ENCODE measurements at places on chromosomes 6 and 20. TPM values are rescaled to one million over a fixed set of nuclear protein-coding genes. Genes with fewer than 3 reads are reported as not detected.

DNA sequence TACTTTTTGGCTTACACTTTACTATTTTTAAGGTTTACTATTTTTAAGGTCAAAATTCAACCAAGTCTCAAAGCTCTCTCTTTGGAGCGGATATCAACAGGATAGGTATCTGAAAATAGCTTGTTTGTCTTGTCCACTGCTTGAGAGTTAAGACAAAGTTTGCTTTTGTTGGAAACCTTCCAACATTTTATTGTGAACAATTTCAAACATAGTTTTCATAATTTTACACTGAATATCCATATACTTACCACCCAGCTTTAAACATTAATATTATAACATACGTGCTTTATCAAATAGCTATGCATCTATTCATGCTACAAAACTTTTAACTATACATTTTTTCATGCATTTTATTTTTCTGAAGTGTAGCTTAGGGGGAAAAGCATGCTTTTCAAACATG is 109.9 kb downstream of the FYN start:
- no peak for DNase-seq

Gene NMBR
- polyA plus RNA-seq = 0.15 TPM

DNA sequence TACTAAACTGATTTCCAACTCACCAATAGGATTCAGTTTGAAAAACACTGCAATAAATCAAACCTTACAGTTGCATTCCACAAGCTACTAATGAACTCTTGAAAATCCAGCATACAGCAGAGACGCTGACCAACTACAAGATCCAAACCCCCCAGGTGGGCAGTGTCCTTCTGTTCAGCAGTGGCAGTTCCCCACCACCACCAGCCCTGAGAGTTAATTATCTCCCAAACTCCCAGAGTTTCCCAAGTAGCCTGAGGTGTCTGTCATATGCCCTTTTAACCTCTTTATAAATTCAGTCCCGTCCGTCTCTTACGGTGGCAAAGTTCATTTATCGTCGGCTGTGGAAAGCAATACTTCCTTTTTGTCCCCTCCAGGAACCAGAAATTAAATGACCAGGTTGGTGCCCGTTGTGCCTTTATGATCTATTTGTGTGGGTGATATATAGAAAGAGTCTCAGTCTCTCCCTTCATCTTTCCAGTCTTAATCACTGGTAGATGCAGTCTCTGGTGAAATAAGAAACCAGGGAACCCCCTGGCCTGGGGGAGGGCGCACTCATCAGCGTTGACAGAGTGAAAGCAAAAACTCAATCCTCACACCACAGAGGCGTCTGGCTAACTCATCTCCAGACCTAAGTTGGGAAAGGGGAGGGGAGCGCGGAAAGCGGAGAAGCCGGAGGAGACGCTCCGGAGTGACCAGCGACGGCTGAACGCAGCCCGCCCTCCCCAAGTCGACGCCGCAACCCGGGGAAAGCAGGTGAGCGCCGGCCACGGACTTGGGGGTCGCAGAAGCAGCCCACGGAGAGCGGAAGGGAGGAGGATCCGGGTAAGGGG is 717 bp downstream of the MRPL14 start:
- no peak for DNase-seq

DNA sequence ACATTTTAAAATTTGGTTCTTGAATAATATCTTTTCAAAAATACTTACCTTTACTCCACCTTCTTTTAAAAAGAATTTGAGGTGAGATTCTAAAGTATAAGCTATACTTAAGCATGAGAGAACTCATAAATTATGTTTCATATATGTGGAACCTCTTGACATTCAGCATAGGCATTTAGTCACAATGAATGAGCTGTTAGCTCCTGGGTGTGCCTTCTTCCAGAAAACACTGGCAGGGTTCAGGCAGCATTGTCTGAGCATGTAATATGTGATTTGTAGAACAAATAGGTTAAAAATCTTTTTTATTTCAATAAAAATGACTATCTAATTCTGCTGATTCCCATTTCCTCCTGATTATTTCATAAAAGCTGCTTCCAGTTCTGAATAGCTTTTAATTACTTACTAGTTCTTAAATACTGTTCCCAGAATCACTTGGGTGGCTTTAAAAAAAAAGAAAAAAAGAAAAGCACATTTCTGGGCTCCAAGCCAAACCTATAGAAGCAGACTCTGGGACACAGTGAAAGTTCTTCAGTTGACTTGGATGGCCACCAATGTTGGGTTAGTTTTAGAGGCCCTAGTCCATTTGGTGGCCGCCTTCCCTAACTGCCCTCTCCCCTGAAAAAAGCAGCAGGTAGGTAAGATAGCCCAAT is 20.2 kb downstream of the RNF8 start:
- DNase-seq = no peak

DNA sequence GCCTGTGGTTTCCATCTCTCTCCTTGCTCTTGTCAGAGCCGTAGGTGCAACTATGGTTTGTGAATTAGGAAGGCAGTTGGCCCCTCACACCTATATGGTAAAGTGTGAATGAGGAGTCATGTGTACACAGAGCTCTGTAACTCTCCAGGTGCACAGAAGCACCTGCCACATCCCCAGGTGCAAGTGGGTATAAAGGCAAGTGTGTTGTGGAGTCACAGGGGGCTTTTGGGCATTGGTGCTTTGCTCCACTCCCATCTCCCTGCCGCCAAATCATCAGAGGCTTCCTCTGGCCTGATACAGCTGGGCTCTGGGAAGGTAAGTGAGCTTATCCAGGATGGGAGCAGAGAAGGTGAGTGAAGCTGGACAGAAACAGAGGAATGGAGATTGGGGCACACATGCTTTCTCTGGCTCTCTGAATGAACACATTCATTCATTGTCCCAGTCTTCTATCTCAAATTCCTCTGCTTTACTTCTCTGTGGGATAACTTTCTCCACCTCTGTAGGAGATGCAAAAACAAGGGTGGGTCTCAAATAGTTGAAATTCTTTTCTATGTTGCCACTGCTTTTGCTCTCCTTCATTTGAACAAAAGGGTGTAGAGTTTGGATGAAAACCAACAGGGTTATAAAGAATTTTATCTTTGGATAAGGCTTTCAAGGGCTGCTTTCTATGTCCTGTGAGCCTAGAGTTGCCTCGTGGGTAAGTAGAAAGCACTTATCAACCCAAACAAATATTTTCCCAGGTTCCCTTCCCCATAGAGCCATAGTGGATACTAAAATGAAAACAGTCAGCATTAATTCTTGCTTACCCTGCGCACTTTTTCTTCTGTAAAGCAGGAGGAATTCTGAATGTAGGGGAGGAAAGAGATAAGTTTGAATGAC is 45.0 kb upstream of the RIPOR2 start:
- DNase-seq = no peak

DNA sequence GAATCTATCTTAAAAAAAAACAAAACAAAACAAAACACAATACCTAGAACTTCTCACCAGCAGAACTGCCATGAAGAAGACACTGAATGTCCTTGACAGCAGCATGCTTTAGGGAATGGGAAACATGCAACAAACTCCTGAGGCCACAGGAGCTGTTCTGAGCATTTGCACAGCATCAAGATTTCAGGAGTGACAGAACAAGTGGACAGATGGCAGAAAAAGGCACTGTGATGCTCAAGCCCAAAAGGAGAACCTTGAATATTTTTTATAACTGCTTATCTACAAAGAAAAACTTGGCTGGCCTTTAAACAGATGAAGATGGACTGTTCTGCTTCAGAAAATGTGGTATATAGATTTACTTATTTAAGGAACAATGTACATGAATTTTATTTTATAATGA is 158.9 kb downstream of the RALGAPA2 start:
- DNase-seq = no peak

Gene HLA-DQA1
- not detected for polyA plus RNA-seq

GRCh38 chr6:132445201-132445951 is 44.1 kb upstream of the MOXD1 start:
- DNase-seq = peak; percentile 23

DNA sequence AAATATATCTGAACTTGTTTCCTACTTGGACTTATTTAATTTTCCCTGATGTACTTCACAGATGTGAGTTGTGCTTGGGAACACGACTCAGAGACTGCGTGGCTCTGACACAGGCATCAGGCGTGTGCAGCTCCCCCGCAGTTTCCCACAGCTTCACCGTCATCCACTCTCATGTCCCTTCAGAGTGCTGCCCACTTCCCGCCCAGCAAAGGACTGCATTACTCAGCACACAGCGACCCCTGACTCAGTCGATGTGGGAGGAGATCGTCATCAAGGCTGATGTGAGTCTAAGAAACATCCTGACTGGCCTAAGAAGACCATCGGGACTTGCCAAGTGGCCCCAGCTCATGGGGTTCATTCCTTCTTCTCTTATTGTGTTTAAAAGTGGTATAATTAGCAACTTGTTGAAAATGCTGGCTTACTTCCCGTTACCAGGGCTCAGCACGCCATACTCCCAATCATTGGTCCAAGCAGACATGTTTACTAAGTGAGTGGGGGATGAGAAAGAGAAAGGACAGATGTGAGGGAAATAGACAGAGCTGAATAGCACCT is 539.4 kb upstream of the JARID2 start:
- DNase-seq = peak; percentile 98

- DNase-seq = no peak
Observed at GRCh38 chr20:49810491-49811190, 2.0 kb upstream of the SLC9A8 start.

DNA sequence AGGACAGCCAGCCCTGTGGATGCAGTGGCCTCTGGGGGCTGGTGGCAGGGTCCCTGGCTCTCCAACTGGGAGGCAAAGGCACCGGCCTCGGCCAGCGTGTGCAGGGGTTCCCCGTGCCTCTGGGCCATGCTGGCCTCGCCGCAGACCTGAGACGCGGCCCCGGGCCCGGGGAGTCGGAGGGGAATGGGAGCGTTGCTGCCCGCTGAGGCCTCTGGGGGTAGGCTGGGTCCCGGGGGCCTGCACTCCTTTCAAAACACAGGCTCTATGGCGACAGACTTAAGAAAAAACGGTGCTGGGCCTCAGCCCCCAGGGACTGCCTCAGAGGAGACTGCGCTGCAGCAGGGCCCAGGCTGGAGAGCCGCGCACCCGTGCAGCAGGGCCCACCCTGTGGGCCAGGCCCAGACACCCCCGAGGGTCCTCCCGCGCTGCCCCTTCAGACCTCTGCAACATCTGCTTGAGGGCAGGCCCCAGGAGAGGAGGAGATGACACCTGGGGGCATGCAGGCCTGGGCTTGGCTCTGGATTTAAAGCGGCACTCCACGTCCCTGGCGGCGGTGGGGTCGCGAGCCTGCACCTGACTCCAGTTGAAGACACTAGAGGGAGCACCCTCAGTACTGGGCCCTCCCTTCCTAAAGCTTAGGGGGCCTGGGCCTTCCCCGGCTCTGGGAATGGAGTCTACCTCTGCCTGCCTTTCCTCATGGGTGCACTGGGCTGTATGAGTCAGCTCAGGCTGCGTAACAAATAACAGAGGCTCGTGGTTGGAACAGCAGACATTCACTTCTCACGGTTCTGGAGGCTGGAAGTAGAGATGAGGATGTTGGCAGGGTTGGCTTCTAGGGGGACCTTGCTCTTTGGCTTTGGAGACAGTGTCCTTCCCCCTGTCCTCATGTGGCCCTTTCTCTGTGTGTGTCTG is 117.4 kb upstream of the RPS6KA2 start:
- no peak for DNase-seq

DNA sequence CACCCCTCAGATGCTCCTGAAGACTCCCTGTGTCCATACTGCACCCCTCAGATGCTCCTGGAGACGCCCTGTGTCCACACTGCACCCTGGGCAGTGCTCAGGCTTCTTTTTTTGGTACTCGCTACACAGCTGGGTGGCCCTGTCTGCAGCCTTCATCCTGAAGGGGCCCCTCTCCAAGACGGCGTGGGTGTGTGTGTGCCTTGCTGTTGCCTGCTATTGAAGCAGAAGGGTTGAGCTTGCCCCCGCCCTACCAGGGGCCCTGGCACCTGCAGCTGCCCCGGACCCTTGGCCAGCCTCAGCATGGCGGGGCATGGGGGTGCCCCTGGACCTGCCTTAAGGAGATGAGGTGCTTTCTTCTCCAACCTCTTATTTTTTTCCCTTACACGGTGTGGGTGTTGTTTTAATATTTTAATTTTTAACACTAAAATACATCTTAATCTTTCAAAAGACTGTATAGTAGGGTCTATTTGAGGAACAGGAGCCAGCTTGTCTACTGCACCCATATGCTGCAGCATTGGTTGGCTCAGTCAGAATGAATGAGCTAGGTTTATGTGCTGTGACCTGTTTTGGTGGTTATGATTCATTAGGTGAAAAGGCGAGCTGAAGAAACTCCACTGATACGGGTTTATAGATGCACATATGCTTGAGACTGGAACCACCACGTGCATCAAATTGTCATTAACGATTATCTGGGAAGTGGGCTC is 135.9 kb downstream of the AGPAT4 start:
- no peak for DNase-seq

GRCh38 chr6:2741756-2742155 is 9.0 kb downstream of the MYLK4 start:
- DNase-seq = no peak

Gene HLA-A
- 445 TPM for polyA plus RNA-seq

Gene TUBB2B
- 6.1 TPM for polyA plus RNA-seq

- DNase-seq = no peak
Observed at GRCh38 chr20:63739130-63740069, at the start of gene SLC2A4RG. SLC2A4RG (plus strand) TSS chr20:63739776; CDS start chr20:63739913, 137 bp downstream.

Gene HBS1L
- polyA plus RNA-seq = 101 TPM

Gene LAMA4
- polyA plus RNA-seq = 231 TPM

- DNase-seq = no peak
Observed at GRCh38 chr20:39342463-39342862, 380.3 kb downstream of the DHX35 start.

DNA sequence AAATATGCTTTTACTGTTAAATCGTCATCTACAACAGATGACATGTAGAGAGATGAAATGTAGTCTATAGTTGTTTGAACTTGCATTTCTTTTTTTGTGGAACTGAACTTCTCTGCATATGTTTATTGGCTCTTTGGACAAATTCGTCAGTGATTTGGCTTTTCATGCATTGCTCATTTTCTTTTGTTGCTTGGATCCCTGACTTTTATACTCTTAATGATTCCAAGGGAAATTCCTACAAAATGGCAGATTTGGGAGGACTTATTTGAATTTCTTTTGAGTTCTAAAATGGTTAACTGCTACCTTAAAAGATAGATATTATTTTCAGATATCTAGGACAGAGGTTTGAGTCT is 65.4 kb downstream of the UTRN start:
- DNase-seq = no peak

DNA sequence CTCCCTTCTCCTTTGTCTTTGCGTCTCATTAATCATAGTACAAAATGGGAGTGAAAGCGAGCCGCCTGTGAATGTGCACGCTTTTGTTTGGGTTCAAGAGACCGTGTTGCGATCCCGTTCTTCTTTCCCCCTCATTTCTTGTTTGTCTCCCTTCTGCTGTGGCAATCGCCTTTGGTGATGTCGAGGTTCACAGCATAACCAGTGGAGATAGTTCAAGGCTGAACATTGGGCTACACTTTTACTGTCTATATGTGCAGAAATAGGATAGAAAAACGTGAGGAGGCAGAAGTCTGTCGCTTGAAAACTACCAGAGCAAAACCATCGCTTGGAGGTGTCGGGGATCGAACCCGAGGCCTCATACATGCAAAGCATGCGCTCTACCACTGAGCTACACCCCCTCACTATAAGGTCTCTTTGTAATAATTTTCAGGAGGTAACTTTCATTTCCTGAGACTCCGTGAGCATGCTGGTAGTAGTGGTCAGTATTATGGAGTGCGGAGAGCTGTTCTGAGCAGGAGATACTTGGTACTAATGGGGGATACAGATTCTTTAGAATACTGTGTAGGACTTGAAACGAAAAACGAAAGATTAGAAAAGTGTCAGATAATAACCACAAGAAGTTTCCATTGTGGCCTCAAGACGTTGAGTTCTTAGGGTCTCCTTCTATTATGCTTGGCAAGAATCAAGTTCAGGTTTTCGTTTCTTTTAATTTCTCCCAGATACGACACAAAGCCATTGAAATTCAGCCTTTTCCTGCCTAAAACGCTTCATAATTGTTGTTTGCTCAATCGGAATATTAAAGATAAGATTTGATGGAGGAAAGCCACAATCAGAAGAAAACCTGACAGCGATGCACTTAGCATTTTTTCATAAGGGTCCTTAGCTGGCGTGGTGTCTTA is 106.6 kb downstream of the TRIM27 start:
- DNase-seq = peak; percentile 38
